NCI-H460 (cell line): ENCODE measurements at places on chromosomes 4 and X. TPM values are rescaled to one million over a fixed set of nuclear protein-coding genes. Genes with fewer than 3 reads are reported as not detected.
A peak's percentile ranks its signal among the peaks of the same experiment; 100 is the strongest.

DNA sequence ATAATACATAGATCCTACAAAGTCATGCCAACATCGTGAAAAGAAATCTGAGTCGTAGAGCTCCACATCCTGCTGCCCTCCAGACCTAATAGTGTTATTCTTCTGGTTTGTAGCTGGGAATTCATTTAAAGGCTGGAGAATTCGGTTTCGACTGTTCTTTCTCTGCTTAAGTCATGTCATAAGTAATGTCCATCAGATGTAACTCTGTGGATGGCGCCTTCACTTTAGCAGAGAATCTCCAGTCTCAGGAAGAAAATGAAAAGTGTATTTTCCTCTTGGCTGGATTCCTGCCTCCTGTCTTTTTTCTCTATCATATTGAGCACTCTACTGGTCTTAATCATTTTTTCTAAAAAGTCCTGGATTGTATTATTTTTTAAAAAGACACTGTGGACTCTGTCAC lies 117.0 kb downstream of the PALLD start:
- no peak for DNase-seq

Gene PNMA5
- not detected in 2 replicates for total RNA-seq

- no peak for DNase-seq
Observed at GRCh38 chr4:71303287-71303686, 35.5 kb upstream of the SLC4A4 start.

DNA sequence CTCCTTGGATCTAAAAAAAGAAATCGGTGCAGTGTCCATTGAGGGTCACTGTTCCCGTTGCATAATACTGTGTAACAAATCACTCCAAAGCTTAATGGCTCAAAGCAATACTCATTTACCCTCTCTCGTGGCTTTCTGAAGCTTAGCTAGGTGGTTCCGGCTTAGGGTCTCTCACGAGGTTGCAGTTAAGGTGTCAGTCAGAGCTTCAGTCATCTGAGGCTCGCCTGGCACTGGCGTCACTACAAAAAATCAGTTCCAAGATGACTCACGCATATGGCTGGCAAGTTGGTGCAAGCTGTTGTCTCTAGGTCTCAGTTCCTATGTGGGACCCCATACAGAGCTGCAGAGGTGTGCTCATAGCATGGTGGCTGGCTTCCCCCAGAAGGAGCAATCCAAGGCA lies 91.0 kb downstream of the BEND2 start:
- no peak for DNase-seq

DNA sequence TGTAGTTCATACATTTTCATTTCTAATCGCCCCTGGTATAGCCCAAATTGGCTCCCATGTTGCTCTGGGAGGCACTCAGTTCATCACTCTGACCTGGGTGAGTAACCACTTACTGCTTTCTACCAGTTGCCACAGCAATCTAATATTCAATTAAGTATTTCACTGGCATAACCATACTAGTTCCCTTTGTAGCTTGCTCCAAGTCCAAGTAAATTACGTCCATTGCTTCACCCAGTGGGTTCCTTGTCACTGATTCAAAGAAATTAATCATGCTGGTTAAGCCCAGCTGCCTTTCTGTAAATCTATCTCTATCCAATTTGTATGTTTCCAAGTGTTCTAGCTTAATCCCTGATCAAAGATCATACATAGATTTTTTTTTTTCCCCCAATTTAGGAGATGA lies 92.0 kb upstream of the CBR4 start:
- DNase-seq, result no peak

DNA sequence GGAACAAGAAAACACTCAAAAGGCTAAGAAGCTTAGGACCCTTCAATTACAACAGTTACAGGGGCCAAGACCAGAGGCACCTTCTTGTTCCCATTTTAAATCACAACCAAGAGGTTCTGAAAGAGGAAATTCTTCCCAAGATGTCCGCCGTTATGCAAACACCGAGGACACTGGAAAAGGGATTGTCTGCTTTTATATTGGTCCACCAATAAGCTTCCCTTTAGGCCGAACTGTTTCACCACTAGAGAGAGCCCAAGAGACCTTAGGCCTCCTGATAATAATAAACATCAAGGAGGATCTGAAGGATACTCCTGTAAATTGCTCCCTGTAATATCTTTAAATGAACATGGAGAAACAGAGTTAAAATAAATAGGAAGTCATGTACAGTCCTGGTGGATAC lies 92.6 kb upstream of the NLRP2B start:
- no peak for DNase-seq

Gene PLXNA3
- 6.5 and 7.1 TPM in 2 replicates for total RNA-seq

DNA sequence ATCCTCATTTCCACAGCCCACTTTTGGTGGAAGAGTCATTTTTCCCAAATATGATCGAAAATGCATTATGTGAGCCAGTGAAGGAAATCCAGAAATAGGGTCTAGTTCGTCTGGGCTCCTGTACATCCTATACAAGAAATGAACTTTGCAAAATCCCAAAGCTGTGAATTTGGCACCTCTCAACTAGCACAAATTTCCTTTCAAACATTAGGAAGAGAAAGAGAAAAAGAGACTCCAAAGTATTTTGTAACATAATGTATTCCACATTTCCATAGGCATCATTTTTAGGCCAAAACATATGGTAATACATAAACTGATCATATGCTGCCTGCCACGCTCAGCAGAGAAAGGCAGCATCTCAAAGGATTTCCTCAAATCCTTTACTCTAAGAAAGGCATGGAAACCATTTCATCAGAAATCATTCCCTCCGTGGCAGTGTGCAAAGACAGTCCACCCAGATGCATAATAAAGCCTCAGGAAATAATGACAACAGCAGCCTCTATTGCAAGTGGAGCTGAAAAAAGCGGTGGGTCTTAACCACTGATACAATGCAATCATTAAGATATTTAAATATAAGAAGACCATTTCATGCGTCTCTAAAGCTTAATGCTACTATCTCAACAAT lies 56.8 kb downstream of the ANOS1 start:
- DNase-seq, result no peak

- DNase-seq, result peak; percentile 22
Observed at GRCh38 chrX:68807818-68808217, 21.0 kb upstream of the EFNB1 start.

DNA sequence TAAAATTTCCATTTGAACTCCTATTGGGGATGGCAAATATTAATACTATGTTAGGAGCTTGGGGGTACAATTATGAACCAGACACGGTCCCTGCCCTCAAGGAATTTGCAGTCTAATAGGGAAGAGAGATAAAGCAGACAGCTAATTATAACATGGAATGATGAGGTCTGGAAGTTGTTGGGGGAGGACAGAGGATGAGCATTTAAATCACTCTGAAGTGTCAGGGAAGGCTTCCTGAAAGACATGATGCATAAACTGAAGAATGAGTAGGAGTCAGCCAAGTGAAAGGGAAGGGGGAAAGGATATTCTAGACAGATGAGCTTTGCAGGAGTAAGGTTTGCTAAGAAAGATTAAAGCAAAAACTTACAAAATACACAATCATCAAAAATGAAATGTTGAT lies 15.9 kb downstream of the PLAC1 start:
- DNase-seq, result no peak

Gene F8A3
- total RNA-seq, result 0.30 and 1.0 TPM in 2 replicates

Gene CENPU
- 33.9 and 36.9 TPM in 2 replicates for total RNA-seq

- DNase-seq, result no peak
Observed at GRCh38 chr4:762211-763190, 56.9 kb downstream of the PCGF3 start.

DNA sequence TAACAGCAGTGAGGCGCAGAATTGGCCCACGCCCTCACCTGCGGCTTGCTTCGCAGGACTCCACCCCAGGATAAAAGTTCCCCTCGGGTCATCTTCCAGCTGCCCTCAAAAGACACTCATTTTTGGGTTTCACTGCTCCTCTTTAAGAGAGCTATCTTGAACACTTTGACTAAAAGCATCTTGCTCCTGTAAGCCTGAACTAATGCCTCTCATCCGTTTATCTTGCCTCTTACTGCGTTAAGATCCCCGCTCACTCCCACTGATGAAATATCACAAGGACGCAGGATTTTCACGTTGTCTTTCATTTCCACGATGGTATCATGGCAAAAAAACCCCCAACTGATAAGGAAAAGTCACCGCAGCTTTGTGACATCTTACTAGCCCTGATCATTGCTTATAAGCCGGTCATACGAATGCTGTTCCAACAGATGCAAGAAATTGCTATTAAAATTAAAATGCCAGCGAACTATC lies 591 bp upstream of the ACSL4 start:
- no peak for DNase-seq

DNA sequence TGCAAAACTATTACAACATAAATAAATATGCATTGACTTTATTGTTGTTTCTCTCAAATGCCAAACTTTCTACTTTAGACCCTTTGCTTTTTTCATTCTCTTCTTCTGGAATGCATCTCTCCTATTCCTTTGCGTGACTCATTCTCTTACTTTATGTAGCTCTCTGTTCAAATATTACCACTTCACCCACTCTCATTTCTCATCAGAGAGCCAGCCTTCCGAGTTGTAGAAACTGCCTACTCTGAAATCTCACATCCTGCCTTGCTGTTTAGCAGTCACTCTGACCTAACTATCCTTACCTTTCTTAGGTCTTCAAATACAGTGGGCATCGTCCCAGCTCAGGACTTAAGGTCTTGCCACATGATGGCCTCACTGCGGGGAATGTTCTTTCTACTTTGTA lies 143.5 kb downstream of the GALNTL6 start:
- no peak for DNase-seq

DNA sequence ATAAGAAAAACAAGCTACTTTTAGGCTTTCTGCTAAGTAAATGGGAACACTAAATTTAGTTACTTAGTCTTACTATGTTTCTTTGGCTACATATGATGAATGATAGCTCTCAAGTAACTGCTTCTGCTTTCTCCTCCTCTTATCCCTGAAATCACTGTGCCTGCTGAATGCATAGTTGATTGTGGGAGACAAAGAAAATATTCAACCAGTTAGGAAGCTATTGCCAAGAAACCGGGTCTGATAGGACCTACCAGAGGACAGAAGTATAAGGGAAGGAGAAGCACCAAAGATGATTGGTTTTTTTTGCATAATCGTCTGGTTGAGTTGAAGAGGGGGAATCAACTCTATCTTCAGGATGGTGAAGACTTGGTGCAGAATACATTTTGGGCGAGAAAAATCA lies 28.0 kb upstream of the NDUFC1 start:
- no peak for DNase-seq

DNA sequence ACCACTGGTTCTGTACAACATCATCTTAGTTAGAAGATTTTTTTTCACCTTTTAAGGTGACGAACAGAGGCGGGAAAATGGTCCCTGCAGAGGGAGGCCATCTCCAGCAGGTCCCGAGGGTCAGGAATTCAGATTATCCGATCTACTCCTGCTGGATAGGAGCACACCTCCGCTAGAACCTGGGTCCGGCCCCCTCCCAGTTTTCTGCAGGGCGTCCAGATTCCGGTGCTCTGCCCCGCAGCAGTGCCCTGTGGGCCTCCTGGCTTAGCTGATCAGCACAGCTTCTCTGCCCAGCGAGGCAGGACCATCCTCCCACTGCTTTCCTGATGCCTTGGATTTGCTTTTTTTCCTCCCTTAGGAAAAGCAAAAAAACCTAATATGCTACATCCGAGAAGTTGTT lies 2.3 kb downstream of the TBL1X start:
- no peak for DNase-seq

DNA sequence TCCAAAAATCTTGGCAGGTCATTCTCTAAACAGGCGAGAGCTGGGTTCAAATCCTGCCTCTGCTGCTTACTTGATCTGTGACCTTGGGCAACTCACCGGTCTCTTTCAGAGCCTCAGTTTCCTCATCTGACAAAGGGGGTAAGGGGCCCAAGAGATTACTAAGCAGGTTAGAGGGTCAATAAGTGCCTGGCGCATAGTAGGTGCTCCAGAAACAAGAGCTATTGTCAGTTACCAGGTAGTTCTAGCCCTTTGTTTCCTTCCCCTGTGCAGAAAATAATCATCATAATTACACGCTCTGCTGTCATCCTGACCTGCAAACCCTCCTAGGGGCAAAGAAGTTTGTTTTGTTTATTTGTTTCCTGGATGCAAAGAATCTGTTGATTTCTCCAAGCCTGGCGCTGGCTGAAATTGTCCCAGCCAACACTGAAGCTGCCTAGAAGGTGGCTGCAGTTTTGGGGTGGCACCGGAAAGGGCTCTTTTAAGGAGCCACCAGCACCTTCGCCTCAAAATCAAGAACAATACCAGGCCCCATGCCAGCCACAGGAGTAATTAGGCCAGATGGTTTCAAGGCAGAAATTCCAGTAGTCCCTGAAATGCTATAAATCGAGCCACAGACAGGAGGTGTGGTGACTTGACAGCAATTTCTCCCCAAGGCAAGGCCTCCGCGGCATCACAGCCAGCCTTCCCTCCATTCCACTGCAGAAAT lies 10.2 kb upstream of the KIAA0232 start:
- no peak for DNase-seq

Gene SSX2
- total RNA-seq, result not detected in 2 replicates

DNA sequence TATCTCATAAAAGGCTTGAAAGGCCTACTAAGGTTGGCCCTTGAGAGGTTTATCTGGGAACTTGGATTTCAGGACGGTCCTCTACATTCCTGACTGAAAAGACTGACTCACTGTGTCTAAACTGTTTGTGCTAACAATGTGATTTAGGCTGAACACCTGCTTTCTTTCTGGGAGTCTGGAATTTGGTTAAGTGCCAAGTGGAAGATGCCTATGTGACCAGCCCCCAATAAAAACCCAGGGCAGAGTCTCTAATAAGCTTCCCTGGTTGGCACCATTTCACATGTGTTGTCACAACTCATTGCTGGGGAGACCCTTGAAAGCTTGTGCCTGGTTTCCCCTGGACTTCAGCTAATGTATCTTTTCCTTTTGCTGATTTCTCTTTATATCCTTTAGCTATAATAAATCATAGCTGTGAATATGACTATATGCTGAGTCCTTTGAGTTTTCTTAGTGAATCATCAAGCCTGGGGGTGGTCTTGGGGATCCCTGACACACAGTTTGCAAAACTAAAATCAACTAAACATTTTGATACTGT lies 55.1 kb downstream of the GPR82 start:
- peak; percentile 26 for DNase-seq

DNA sequence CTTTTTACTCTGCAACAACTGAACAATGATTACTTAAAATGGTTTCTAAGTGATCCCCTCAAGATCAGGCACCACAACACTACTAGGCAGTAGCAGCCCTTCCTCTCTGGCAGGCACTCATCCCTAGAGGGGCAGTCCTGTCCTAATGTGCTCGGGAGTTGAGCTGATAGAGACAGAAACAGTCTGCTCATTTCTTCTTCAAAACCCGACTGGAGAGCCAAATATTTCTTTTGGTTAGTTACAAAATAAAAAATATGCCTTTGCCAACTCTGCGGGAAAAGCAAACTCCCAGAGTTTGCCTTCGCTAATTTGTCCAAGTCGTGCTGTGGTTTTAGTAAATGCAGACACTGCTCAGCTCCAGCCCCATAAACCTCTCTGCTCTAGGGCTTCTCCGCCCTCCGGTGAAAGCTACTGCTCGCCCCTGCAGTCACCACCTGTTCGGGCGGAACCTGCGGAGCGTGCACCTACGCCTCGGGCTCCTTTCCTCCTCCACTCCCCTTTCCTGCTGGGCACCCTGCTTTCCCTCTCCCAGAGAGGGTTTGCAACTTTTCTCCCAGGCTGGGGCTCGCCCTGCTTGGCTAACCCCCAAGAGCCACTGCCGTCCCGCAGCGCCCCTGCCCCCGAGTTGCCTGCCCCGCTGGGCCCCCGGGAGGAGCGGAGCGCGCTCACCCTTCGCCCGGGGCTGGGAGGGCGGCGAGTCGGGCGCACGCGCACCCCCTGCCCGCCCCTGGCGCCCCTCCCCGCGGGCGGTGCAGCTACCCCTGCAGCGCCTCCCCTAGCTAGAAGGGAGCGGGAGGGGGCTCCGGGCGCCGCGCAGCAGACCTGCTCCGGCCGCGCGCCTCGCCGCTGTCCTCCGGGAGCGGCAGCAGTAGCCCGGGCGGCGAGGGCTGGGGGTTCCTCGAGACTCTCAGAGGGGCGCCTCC lies at the start of gene NPNT:
TSS of gene NPNT (plus strand) at position 812 of the 923 bp plus-strand sequence. CDS start 182 bp downstream, outside the sequence.
- no peak for DNase-seq

GRCh38 chr4:102807345-102807744 lies 20.0 kb downstream of the UBE2D3 start:
- no peak for DNase-seq
